Activated naive CD4-positive, alpha-beta T cell treated with anti-CD3 and anti-CD28 coated beads, Interleukin-2, amount 50 U/mL, for 16 hours (primary cell): ENCODE measurements at places on chromosomes 4 and X.

GRCh38 chr4:114318309-114318708 lies 280.3 kb upstream of the UGT8 start:
- no peak for DNase-seq

- DNase-seq, result no peak
These were observed 32.4 kb downstream of the KLHL8 start for GRCh38 chr4:87188048-87188447.

- no peak for DNase-seq
These were observed 60.1 kb upstream of the PLAC1 start for GRCh38 chrX:134718105-134718965.

- DNase-seq, result no peak
These were observed 61.0 kb upstream of the EXOC1L start for GRCh38 chr4:55758570-55758969.

- DNase-seq, result no peak
These were observed 182.8 kb upstream of the GRID2 start for GRCh38 chr4:92120810-92121498.

DNA sequence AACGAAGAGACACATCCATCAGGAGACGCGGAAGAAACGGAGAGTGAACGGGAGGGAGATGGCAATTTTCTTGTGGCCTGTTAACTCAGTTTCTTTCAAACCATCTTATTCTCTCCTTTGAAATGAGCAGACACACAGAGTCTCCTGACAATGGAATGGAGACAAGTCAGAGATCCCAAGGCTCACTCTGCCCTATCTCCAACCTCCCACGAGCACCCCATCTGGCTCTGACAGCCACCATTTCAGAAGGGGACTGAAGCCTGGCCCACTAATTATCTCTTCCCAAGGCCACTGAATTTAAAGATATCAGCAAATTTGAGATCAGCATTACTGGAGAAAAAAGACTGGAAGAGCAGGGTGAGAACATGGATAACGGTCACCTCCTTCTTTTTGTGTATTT lies 215.6 kb downstream of the DHX15 start:
- DNase-seq, result no peak

GRCh38 chr4:48653217-48654014 lies 126.7 kb downstream of the FRYL start:
- peak; percentile 54 for DNase-seq

DNA sequence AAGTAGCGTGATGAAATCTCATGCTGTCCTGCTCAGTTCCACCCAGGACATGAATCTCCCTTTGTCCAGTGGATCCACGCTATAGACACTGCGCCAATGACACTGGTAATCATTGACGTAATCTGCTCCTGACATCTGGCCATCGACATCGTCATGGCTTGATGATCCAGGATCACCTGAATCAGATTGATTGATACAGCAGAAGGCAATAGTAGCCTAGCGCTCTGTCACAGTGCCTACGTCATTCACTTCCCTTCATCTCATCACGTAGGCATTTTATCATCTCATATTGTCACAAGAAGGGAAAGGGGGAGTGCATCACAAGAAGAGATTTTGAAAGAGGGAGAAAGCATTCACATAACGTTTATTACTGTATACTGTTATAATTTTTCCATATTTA lies 68.8 kb downstream of the STK32B start:
- no peak for DNase-seq

DNA sequence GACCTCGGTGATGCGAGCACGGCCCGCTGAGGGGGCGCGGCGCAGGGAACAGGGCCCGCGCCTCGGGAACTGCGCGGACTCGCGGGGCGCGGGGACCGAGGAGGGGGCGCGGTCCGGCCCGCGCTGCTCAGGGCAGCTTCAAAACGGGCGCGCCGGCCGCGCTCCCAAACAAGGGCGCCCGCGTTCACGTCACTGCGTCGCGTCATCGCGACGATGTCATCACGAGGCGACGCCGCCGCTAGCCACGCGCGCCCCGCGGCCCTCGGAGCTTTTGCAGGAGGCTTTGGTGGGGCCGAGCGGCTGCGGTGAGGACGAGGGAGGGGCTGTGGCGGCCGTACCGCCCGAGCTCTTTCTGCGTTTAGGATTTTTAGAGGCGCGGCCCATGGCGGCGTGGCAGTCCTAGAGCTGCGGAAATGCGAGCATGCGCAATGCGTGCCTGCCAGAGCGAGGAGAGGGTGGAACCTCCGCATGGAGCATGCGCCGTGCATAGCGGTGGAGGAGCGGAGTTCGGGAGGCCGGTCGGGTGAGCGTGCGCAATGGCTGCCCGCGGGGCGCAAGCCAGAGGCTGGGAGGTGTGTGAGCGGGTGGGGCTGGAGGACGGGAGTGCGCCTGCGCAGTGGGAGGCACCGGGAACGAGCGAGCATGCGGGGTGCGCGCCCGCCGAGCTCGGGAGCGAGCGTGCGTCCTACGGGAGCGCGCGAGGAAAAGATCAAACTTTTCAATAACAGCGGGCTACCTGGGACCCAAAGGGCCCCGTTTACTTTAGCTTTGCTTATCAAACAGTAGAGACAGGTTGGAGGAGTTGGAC lies at the start of gene PPP2R3B:
TSS of gene PPP2R3B (minus strand) at position 140 of the 808 bp plus-strand sequence. CDS start 216 bp downstream, outside the sequence.
- peak; percentile 98 for DNase-seq

GRCh38 chrX:114101081-114101480 lies 482.8 kb upstream of the HTR2C start:
- no peak for DNase-seq

GRCh38 chr4:128835498-128836222 lies 26.2 kb downstream of the JADE1 start:
- no peak for DNase-seq

DNA sequence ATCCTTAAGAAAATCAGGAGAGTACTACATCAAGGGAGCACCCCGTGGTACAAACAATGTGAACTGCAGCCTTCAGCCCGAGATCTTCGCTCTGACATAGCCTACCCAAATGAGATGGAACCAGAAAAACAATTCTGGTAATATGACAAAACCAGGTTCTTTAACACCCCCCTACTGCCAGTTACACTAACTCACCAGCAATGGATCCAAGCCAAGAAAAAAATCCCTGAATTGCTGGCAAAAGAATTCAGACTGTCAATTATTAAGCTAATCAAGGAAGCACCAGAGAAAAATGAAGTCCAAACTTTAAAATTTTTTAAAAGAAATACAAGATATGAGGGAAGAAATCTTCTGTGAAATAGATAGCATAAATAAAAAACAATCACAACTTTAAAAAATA lies 101.7 kb upstream of the KLF8 start:
- DNase-seq, result no peak

DNA sequence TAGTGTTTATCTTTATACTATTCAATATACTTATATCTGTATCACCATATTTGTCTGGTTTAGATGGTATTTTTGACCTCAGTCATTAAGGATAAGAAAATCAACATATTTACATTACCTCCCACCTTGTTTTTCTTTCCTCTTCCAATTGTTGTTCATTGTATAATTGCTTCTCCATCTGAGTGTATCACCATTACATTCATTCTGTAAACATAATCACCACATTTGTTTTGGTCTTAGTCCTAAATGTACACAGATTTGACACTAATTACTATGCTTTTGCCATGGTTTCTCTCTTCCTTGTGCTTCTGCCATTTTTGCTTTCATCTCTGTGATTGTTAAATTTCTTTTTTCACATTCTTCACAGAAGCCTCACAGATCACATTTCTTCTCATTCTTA lies 12.7 kb downstream of the ARMCX6 start:
- no peak for DNase-seq

GRCh38 chr4:185587427-185588161 lies 52.3 kb upstream of the PDLIM3 start:
- peak; percentile 75 for DNase-seq

DNA sequence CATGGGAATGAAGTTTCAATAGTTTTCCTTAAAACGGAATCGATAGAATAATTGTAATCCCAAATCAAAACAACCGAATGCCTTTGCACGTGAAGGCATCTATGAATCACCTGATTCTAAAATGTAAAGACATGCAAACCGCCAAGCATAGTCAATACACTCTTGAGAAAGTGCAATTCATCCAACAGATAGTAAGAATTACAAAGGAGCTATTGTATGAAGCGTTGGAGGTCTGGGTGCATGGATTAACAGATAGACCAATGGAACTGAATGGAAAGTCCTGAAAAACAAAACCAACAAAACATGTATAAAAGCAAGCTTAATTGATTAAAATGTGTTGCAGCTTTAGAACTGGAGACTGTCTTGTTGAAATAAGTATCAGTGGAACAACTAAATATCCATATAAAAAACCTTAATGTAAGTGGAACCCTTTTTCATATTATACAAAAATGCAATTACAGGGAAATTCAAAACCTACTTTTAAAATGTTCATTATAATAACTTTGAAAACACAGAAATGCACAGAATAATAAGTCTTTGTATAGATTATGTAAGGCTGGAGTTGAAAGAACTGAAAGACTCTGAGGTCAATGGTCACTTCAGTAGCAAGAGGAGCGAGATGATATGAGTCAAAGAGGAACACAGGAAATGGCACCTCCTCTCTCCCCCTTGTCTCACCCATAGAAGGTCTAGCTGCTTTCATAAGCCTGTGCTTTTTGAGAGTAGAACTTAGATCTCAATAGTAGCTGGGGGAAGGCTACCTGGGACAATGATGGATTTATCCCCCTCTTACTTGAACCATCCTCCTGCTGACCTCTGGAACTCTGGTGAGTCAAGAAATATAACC lies 20.1 kb downstream of the MAGEC2 start:
- no peak for DNase-seq

GRCh38 chr4:99915449-99915848 lies 21.2 kb upstream of the LAMTOR3 start:
- no peak for DNase-seq
